AG20443 (cell line): ENCODE measurements at places on chromosomes 1 and 21.
A peak's percentile ranks its signal among the peaks of the same experiment; 100 is the strongest.

DNA sequence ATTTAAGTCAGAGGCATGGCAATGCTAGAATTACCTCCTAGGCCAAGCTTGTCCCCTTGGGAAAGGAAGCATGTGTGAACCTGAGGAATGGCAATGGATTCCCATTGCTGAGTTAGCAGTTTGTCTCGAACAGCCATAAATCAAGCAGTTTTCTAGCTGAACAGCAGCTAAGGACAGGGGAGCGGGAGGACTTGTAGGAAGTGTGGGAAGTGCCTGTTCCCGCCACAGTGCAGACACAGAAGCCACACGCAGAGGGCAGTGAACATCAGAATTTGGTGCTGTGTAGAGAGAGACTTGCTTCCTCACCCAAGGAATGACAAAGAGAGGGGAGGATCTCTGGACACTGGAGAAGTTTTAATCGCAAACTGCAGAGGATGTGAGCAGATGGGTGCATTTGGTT, 3.8 kb downstream of the PHGDH start:
- no peak for DNase-seq

- no peak for DNase-seq
Observed at GRCh38 chr1:29964718-29965533, 728.6 kb downstream of the PTPRU start.

GRCh38 chr1:54952950-54953718, 27.3 kb upstream of the TMEM61 start:
- DNase-seq: no peak

- DNase-seq: no peak
Observed at GRCh38 chr1:237042526-237042891, 525 bp downstream of the RYR2 start.

DNA sequence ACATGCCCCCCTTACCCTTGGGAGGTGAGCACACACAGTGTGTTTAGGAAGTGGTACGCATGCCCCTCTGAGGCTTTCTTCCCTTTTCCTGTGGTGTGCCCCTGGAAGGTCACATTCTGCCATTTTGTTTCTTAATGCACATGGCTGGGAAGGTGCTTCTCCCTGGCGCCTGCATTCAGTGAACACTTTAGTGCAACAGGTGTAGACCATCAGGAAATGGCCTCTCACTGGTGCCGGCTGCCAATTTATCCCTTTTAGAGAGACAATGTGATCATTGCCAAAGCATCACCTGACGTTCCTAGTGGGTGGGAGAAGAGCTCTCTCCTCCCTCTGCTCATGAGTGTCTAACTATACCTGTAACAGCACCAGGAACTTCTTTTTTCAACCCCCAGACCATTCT, 51.8 kb upstream of the PDE9A start:
- no peak for DNase-seq

- DNase-seq: no peak
Observed at GRCh38 chr1:66176012-66176715, 357.8 kb upstream of the SGIP1 start.

DNA sequence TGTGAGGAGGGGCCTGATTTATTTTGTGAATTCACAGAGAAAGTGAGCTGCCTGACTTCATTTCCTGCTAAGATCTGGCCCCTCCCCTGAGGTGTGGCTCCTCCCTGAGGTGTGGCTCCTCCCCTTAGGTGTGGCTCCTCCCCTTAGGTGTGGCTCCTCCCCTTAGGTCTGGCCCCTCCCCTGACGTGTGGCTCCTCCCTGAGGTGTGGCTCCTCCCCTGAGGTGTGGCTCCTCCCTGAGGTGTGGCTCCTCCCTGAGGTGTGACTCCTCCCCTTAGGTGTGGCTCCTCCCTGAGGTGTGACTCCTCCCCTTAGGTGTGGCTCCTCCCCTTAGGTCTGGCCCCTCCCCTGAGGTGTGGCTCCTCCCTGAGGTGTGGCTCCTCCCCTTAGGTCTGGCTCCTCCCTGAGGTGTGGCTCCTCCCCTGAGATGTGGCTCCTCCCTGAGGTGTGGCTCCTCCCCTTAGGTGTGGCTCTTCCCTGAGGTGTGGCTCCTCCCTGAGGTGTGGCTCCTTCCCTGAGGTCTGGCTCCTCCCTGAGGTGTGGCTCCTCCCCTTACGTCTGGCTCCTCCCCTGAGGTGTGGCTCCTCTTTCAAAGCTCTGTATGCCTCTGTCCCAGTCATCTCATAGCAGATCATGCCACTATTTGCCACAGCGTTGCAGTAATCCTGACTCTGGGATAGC, 26.9 kb upstream of the LRRC3 start:
- DNase-seq: no peak

- DNase-seq: peak; percentile 61
Observed at GRCh38 chr1:24641646-24642151, 1.4 kb upstream of the SRRM1 start.

DNA sequence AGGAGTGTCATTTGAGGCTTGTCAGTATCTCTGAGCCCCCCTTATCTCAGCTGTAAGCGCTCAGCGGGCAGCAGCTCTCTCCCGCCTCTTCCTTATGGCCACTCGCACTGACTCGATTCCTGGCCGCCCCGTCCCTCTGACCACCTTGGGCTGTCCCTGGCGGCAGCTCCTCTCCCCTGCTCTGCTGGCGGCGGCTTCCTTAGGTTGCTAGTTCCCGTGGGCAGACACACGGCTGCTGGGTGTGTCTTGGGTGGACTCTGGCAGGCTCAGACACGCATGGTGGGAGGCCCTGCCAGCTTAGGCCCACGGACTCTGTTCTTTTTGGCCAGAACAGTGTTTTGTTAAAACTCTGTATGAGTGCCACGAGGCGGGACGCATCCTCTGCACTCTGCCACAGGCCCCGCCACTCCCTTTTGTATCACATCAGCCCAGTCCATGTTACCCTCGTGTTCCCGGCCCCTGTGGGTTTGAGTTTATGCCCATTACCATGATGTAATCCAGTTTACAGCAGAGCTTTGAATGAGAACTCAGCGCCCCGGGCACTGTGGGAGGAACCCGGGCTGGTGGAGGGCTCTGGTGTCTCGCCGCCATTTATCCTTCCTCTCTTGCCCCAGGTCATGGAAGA, 45.9 kb downstream of the COQ8A start:
- no peak for DNase-seq

DNA sequence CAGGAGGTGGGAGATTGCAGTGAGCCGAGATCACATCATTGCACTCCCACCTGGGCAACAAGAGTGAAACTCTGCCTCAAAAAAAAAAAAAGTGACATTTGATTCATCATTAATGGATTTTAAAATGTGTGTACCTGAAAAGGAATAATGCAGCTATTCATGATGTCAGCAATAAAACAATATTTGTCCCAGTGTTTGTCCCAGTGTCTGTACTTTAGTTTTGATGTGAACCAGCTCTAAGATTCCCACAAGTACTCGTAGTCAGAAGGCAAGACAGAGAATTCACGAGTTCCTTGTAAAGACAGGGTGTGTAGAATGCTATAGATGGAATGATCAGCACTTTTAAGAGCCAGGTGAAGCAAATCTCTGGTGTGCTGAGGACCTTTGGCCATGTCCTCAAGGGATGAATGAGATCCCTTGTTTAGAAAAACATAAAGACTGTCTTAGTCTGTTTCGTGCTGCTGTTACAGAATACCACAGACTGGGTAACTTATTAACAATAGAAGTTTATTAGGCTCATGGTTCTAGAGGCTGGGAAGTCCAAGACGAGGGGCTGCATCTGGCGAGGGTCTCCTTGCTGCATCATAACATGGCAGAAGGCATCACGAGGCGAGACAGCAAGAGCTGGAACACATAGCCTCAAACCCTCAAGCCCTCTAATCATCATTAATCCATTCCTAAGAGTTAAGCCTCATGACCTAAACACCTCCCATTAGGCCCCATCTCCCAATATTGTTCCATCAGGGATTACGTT, 12.0 kb upstream of the TMPRSS2 start:
- no peak for DNase-seq

GRCh38 chr1:40036574-40036973, 4.0 kb upstream of the CAP1 start:
- peak; percentile 73 for DNase-seq

DNA sequence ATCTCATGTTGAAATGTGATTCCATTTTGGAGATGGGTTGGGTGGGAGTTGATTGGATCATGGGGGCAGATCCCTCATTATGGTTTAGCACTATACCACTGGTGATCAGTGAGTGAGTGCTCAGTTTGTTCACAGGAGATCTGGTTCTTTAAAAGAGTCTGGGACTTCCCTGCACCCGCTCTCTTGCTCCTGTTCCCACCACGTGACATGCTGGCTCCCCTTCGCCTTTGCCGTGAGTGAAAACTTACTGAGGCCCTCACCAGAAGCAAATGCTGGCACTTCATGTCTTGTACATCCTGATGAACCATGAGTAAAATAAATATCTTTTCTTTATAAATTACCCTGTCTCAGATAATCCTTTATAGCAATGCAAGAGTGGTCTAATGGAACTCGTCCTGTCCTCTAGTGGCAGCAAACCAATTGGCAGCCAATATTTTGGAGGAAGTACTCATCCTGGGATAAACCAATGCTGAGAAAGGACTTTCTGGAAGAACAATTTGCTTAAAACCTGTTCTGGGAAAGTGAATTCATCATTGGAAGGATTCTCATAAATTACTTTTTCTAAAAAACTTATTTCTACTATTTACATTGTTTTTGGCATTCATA, 27.8 kb upstream of the CYP4A11 start:
- no peak for DNase-seq

GRCh38 chr1:82343381-82343780, 542.6 kb downstream of the ADGRL2 start:
- DNase-seq: no peak

DNA sequence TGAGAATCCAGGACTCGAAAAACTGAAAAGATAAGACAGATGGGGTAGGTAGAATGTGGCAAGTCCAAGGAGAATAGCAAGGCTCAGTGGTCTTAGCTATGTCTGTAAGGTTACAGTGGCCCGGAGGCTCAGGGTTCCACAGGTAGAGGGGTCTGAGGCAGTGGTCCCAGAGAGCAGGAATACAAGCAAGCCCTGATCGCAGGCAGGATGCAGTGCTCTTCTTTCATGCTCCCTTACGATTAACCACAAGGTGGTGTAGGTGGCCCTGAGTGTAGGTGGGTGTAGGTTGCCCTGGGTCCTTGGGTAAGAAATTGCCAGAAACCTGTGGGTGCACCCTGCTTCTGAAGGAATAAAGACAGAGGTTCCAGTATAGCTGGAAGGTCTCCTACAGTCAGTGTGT, 99.1 kb upstream of the RAB3GAP2 start:
- DNase-seq: no peak

GRCh38 chr1:181469829-181470228, 13.5 kb upstream of the CACNA1E start:
- DNase-seq: peak; percentile 71

DNA sequence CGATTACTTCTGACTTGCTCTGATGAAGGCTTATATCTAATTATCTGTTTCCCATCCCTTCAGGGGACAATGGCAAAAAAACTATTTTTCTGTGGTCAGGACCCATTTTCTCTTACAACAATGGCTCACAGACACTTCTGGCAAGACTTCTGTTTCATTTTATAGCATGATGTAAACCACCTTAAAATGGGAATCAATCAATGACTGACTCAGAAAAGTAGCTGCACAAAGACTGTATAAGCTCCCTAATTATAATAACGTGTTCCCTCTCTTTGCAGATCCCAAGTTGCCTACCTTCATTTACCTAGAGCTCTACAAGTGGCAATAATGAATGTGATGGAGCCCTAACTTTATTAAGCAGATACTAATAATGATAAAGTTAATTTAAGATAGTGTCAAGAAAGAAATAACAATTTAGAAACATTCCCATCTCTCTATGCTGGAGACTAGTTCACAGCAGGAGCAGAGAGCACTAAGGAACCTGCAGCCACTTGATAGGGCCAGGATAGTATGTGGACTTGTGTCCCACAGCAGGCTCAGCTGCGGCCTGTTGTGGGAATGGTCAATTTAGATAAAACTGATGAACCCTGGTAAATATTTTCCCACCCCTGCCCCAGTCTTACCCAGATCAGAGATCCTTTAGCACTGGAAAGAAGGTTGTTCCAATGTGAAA, 538 bp downstream of the GBP2 start:
- DNase-seq: peak; percentile 22

DNA sequence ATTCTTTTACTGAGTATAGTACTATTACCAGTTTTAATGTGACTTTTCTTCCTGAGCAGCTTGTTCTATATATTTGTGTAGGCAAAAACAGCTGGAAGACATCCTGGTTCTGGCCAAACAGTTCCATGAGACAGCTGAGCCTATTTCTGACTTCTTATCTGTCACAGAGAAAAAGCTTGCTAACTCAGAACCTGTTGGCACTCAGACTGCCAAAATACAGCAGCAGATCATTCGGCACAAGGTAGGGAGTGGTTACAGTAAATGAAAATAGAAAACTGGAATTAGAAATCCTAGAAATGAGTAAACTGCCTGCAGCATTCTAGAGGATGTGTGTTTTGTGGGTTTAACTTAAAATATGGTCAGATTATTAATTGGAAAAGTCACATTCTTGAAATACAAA, 64.1 kb upstream of the BMP8A start:
- DNase-seq: no peak

DNA sequence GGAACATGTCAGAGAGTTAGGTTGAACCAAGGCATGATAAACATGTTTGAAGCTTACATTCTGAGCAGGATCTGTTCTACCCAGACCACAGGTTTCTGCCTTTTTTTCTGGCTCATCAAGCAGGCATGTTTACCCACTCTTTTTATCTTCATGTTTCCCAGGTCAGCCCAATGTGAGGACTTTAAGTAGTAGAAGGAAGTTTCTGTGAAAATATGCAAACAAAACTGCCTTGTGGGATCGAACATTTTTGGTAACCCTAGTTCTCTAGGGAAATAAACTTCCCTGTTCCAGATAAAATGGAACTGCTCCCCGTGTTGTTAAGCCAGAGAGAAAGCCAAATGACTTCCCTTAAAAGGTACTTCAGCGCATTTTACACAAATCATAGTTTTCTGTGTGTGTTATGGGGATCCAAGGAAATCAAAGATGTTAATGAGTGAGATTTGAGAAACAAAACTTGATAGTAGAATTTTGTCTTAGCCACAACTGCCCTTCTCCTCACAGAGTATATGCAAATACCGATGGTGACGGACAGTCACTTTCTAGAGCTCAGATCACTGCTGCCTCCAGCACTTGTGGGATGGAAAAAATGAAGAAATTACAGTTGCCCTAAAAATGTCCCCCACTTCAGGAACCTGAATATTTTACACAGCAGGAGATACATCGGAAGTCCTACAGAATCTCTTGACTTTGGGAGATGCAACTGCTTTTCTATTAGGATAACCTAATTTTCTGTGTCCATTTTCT, 765 bp upstream of the HIPK1 start:
- DNase-seq: no peak

DNA sequence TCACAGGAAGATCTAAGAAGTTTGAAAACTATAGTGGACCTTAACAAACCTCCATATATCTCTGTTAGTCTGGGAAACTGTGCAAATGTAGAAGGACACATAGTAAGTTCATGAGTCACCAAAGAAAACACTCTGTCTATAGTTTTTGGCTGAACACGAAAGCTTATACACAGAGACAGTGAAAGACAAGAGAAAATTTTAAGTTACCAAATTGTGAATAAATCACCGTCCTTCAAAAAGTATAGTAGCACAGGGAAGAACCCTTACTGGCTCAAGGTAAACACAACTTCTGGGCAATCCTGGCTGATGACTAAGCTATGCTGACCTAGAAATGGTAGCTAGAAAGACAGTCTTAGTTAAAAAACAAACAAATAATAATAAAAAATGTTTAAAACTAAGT, 1057.9 kb downstream of the AMY1C start:
- DNase-seq: no peak

GRCh38 chr1:26164861-26165842, 3.6 kb downstream of the C1orf232 start:
- no peak for DNase-seq
